ENCODE measurements at places on chromosomes 2 and 18.

DNA sequence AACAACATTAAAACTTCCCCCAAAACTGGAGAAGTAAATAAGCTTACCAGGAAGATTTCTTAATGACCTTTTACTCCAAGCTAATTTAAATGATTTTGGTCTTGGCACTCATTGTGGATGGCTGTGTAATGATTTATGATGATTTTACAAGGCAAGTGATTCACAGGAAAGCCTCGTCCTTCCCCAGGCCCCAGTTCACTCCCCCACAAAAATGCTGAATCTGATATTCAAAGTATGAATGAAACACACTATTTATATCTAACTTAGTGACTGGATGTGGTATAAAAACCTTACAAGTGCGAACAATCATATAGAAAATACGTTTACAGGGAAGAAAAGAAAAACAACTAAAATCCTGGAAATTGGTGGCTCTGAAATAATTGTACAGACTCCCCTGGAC is 49.8 kb downstream of the ZNF516 start:
- DNase-seq = peak; percentile 77

DNA sequence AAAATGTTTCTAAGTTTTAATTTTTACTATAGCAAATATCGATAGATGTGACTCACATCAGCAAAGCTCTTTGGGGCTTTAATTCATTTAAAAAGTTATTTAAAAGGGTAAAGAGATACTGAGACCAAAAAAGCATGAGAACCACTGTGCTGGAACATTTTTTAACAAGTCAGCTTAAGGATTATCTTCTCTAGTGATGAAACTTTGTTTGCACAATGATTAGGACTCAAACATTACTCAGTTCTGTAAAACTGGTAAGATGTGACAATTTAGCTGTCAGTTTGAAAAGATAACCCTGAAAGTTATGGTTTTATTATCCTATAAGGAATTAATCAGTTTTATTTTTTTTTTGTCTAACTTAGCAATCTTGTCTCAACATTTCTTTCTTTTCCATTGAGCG is 301.4 kb downstream of the TSN start:
- DNase-seq = no peak

DNA sequence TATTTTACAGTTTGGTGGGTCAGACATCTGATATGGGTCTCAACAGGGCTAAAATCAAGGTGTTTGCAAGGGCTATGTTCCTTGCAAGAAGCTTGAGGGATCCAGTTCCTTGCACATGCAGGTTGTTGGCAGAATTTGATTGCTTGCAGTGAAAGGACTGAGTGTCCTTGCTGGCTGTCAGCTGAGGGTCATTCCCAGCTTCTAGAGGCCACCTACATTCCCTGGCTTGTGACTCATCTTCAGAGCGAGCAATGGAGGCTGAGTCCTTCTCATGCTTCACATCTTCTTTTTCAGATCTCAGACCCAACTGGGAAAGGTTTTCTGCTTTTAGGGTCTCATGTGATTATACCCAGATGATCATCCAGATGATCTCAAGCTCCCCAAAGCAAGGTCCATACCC is 12.4 kb downstream of the MEX3C start:
- no peak for DNase-seq

DNA sequence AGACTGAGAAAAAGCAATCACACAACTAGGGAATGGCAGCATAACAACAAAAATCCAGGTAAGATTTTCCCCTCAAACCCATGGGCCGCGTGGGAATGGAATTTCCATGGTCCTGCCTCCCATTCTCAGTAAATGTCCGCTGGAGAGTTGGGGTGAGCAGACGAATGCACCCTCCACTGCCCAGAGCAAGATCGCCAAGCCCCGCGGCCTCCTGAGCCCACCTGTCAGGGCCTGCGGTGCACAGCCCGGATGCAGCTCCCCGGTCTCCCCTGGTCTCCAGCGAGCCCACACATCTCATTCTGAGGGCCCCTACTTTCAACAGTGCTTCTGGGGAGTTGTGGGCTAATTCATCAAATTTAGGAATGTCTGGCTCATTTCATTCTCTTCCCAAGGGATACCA is 327.4 kb upstream of the HS6ST1 start:
- no peak for DNase-seq

GRCh38 chr2:72386288-72386687 is 238.6 kb upstream of the CYP26B1 start:
- no peak for DNase-seq

DNA sequence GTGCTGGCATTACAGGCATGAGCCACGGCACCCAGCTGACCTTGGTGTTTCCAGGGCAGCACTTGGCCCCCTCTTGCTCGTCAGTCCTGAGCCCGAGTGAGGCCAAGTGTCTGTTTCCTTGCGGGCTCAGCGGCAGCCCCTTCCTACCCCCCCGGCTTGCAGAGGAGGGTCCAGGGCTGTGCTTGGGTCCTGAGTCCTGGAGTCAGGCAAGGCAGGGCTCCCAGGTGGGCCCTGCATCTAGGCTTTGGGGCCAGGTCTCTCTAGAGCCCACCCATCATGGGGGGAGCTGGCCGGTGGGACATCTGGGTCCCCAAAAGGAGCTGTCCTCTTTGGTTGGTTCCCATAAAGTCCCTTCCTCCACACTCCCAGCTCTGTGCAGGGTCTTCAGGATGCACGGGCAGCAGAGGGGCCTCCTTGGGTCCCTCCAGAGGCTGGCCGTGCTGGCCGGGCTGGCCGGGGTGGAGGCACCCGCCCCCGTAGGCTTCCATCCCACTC is 63.7 kb upstream of the HPCAL1 start:
- no peak for DNase-seq

GRCh38 chr2:84931384-84931821 is 25.9 kb downstream of the TMSB10 start:
- DNase-seq = no peak

All from A172 (cell line).